Mammary epithelial cell (primary cell): ENCODE measurements at places on chromosomes 7 and 10.

DNA sequence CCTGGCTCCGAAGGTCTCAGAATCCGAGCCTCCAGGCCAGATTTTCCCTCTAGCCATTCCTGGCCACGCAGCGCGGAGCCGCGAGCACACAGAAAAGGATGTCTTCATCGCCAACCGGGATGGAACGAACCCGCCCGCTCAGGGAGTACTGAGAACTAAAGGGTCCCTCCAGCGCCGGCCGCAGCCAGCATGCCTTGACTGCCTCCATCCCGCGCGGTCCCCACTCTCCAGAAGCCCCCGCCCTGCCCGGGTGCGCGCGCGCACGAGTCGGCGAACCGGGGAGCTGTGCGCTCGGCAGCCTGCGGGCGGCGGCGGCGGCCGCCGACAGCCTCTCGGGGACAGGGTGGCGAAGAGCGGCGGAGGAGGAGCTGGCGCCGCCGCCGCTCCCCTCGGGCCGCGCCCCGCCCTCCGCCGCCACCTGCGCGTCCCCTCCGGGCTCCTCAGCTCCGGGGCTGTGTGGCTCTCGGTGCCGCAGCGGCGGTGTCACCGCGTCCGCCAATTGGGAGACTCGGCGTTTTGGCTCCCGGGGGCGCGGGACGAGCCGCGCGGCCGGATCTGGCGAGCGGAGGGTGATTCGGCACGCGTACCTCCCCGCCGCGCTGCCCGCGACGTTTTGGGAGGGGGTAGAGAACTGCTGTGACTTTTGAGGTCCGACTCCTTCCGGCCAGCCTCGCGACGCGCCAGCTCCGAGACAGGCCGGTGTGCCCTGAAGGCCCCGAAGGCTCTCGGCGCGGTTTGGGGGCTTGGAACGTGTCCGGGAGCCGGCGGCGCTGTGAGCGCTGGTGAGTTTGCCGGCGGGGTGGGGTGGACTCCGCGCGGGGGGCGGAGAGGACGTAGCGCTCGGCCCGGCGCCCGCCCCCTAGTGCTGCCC, 453 bp upstream of the GALNT17 start:
- peak; percentile 6 for DNase-seq

DNA sequence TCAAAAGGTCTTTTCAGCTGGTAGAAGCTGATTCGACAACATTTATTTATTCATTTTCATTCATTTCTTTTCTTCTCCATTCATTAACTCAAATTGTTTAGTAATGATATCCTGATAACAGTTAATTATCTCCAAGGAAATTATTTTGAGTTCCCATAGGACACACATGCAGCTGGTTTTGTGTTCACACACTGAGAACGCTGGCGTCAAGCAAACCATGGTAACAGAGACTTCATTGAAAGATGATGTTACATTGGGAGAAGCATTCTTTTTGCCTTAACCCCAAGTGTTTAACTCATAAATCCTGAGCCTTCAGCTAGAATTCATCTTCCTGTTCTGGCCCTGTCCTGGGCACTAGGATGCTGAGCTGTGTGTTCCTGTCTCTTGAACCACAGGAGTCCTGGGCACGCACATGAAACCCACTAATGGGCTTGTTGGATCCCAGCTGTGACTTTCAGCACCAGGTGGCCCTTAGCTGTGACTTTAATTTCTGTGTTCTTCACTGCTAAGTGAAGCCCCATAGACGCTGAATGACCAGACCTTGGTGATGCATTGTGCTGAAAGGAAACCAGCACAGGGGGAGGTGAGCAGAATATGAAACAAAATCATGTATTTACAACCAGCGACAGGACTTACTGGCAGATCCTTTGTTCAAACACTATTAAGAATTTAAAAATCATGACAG, 121.5 kb upstream of the PRSS58 start:
- DNase-seq = no peak

- DNase-seq = no peak
These were observed 13.4 kb upstream of the GLI3 start for GRCh38 chr7:42250411-42250810.

DNA sequence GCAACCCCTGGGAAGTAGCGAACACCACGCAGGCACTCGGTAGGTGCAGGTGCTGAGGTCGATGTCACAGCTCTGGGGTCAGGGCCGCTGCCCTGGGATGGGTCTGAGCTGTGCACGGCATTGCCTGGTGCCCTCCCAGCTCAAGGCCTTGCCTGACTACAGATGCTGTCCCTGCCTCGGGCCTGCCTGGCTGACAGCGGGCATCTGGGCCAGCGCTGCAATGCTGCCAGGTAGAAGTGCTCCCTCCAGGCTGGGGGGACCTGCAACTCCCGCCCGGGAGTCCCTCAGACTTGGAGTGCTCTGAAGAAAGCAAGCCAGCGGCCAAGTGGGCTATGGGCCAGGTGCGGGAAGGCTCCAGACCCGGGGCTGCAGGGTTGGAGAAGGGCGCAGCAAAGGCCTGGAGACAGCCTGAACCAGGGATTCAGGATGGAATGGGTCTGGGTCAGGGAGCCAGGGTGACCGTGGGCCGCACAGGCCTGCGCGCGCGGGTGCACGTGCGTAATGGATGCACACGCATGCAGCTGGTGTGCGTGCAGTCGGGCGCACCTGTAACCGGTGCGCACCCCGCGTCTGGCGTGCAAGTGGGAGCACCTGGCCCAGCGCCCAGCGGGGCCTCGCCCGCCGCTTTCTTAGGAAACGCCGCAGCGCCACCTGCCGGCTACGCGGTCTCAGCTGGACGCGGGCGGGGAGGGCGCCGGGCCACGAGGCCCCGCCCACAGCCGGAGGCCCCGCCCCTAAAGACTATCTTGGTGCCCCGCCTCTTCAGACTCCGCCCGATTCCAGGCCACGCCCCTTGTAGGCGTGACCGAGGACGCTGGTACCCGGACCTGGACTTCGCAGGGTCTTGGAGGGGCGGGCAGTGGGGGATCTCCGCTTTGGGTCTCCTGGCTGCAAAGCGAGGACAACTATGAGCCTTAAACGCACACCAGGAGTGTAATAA, 46.7 kb downstream of the MICALL2 start:
- DNase-seq = peak; percentile 63

GRCh38 chr10:33478089-33478674, 143.7 kb upstream of the NRP1 start:
- DNase-seq = no peak

DNA sequence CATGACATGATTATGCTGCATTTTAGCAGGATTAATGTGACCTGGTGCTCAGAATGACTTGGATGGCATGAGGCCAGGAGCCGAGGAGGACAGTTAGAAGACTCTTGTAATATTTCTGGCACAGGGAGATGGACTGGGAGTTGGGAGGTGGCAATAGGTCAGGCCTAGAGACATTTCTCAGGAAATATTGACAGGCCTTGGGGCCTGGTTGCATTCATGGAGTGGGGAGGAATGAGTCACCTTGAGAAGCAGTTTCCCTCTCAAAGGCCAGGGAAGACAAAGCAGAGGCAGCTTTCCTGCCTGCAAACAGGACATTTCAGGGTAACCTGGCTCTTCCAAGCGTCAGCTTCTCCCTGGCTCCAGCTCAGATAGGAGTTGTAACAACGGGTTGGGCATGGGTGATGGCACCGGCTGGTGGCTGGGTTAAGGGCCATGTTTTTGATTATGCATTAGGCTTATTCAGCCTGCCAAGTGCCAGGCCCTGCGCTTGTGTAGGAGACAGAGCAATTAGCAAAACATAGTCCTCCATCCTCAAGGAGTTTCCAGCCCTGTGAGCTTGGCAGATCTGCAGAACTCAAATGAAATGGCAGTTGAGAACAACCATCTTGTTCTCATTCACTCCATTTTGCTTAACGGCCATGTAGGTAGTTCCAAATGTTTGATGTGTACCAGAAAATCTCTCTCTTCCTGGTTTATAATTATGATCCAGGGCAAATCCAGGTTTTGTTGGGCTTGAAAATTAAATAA, 38.2 kb downstream of the HK1 start:
- no peak for DNase-seq

GRCh38 chr10:110363572-110364411, 59.1 kb upstream of the SMNDC1 start:
- DNase-seq = peak; percentile 56

DNA sequence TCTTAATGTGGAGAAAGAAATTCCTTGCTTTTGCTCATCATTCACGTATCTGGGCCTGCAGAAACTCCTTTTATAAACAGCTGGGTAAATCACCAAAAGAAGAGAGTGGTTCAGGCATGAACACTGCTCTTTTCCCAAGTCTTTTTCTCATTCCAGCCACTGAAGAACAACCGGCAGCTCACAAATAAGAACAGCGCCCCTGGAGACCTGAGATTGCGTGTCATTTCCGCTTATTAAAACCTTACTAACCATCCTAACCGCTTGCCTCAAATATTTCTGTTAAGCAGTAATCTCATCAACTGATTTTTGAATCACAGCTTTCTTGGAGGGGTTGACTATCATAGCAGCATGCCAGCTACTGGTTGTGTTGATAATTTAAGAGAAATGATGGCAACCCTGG, 213.0 kb upstream of the PLXNA4 start:
- no peak for DNase-seq

DNA sequence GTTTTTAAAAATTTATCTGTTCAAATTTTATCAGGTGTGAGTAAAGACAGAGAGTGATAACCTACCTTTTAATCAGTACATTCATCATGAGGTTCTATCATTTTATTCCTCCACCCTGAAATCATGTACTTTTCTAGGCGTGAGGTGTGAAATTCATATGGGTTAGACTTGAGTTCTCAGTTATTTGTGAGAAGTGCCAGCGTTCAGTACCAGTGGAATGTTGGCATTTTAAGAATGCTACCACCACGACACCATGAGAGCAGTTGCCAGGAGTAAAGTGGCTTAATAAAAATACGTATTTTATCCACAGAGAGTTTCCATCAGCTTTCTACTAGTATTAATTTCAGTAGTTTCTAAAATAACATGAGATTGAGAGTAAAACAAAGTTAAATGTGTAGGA, 104.1 kb upstream of the FERD3L start:
- DNase-seq = no peak

- no peak for DNase-seq
These were observed 573.4 kb upstream of the CNTNAP2 start for GRCh38 chr7:145543242-145543641.

DNA sequence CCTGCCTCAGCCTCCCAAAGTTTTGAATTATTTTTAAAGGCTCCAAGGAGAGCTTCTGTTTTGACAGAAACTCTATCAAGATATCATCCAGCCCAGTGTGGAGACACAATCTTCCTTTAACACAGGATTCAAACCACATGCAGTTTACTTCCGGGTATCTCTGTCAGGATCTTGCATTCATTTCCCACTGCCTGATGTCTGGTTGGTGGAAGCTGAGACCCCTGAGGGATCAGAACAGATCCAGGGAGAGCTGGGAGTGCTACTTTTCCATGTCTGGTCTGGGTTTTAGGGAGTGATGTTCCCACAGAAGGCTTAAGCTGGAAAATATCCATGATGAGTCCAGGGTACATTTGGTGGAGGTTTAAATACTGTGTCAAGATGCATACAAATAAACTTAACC, 16.7 kb downstream of the PTPRE start:
- no peak for DNase-seq

DNA sequence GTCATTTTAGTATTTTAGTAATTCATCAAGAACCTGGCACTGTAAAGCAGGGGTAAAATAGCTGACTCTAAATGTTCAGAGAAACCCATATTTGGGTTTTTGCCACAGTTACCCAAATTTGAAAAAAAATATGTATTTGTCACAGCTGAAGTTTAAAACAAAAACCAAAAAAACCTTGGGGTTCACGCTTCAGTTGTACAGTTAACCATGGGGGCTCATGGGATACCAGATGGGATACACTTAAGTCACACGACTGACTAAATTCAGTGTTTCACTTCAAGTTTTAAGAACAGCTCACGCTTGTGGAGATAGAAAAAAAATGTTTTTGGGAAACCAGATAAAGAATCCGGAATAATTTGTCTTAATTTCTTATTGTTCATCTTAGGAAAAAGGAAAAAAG, 2.1 kb downstream of the ARL3 start:
- DNase-seq = no peak

- peak; percentile 30 for DNase-seq
These were observed 66.4 kb downstream of the EXOC6 start for GRCh38 chr10:92914478-92915325.

- DNase-seq = no peak
These were observed 2.3 kb upstream of the ZSCAN25 start for GRCh38 chr7:99614495-99614894.

DNA sequence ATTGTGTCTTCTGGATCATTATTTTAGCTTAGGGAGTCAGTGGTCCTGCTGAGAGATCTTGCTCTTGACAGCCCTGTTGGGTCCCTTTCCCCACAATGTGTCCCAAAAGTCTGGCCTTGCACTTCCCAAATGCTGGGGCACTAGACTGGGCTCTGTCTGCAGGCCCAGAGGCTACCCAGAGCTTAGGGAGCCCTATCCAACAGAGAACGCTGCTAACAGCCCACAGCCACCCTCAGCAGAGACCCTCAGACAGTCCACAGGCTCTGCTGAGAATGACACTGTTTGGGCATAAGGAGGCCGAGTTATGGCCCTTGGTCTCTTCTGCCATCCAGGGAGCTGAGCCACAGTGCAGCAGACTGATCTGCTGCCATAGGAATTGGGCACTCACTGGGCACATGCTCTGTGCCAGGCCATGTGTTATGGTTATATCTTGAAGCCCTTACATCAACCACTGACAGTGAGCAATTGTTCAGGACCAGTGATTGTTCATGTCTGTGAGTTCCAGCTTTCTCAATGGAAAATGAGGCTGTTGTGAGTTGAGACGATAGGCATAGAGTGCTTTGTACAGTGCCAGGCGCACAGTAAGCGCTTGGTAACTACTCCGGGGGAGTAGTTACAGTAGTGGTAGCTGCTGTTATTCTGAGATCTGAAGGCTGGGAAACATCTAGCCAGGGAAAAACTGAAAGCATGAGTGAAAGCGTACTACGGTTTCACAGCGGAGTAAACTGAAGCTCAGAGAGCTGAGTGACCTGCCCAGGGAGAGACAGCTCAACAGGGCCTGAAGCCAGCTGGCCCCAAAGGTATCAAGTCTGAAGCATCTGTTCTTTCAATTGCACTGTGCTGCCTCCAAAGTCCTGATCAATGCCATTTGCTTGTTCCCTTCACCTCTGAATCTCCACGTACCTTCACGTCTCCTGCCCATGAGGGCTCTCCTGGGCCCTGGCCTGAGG, 77.6 kb upstream of the PRLHR start:
- DNase-seq = no peak

GRCh38 chr7:103094102-103094501, 19.2 kb downstream of the ARMC10 start:
- DNase-seq = no peak

- peak; percentile 86 for DNase-seq
These were observed 181.7 kb downstream of the HECW1 start for GRCh38 chr7:43294080-43294630.

DNA sequence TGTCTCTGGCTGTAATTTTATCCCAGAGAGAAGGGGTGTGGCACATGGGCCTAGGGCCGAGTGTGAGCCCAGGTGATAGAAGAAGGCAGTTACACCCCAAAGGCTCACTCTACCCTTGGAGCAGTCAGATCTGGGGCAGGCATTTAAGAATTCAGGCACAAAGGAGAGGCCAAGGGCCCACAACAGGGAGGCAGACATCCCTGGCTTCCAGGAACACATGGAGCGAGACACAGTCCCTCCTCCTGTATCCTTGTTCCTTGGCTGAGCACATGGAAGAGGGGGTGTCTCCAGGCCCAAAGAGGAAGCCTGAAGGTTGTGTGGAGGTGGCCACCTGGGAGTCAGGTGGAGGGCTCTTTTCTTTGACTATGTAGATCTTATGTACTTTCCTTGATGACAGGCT, 286.2 kb downstream of the RPS24 start:
- DNase-seq = no peak
